RCC 7860 (cell line): ENCODE measurements at places on chromosomes 11 and 22.

GRCh38 chr11:1508986-1509385 is 22.4 kb upstream of the MOB2 start:
- DNase-seq, result no peak

- DNase-seq, result peak; percentile 33
These were observed 121.3 kb downstream of the APOL5 start for GRCh38 chr22:35838855-35839576.

- no peak for DNase-seq
These were observed 15.8 kb upstream of the CCDC188 start for GRCh38 chr22:20166703-20167102.

- DNase-seq, result no peak
These were observed 40.5 kb upstream of the RIC3 start for GRCh38 chr11:8209208-8209807.

DNA sequence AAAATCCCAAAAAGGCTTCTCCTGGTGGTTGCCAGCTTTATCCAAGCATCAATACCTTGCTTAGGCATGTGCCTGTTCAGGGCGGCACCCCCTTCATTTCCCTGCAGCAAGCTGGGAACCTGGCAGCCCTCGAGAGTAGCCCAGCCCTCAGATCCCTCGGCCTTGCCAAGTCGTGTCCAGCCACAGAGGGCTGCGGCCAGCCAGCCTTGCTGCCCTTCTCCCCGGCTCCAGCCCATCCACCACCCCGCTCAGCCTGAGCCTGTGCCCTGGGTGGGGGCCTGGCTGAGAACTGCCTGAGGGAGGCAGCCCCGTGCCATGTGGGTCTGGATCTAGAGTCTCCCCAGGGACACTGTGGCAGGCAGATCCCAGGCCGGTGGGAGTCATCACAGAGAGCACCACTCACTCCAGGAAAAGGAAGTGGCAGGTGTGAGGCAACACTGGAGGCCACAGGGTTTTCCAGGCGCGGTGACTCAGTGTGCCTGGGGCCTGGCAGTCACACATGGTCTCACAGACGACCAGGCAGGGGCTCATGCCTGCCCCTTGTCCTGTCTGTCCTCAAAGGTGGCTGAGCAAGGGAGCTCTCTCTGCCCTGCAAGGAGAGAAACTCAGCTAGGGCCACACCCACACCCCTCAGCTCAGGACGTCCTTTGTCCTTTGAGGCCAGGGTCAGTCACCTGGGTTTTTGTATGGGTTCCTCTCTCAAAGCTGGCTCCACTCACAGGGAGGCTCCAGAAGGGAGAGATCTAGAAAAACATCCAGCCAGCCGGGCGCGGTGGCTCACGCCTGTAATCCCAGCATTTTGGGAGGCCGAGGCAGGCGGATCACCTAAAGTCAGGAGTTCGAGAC is 12.2 kb upstream of the CDC42BPG start:
- peak; percentile 93 for DNase-seq

DNA sequence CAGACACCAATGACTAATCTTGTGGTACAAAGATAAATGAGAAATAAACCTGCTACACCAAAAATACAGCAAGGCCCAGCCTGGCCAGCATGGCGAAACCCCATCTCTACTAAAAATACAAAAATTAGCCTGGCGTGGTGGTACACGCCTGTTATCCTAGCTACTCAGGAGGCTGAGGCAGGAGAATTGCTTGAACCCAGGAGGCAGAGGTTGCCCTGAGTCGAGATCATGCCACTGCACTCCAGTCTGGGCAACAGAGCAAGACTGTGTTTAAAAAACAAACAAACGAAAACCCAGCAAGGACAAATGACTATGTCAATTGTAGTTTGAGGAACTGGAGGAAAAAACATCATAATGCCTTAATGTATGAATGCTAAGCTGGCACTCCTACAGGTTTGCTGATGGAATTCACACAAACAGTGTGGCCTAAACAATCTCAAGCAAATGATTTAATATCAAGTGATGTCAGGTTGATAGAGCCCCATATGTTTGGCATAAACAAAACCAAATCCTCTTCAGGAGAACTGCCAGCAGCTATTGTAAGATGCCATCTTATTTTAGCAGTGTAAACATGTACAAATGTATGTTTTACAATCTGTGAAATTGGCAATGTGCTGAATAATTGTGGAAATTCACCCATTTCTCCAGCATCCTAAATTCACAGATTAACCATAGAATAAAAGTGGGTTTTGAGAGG is 20.0 kb downstream of the MMP7 start:
- no peak for DNase-seq

DNA sequence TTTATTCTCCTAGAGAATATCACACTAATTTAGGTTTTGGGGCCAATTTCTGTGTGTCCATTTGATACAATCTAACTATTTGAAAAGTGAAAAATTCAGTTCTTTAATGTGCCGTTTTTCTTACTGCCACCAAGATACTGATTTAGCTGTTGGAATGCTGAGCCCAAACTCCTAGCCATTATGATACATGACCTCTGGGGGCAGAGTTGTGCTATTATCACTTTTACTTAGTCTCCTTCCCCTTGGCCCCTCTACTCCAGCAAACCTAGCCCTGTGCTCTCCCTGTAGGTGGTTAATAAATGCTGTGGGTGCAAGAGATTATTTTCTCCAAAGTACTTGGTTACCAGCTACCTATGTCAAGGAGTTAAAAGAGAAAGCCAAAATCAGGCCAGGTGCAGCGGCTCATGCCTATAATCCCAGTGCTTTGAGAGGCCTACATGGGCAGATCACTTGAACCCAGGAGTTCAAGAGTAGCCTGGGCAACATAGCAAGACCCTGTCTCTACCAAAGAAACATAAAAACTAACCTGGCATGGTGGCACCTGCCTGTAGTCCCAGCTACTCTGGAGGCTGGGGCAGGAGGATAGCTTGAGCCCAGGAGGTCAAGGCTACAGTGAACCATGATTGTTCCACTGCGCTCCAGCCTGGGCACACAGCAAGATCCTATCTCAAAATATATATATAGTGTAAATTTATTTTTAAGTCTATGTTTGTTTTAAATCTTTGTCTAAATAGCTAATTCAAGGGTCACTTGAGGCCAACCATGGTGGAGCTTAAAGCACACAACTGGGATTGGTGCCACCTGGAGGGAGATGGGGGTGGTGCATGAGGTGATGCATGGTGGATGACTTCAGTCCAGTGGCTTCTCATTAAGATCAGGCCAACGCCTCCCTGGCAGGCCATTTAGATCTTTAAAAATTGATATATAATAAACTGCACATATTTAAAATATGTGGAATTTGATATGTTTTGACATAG is 193.2 kb upstream of the PLET1 start:
- DNase-seq, result no peak

DNA sequence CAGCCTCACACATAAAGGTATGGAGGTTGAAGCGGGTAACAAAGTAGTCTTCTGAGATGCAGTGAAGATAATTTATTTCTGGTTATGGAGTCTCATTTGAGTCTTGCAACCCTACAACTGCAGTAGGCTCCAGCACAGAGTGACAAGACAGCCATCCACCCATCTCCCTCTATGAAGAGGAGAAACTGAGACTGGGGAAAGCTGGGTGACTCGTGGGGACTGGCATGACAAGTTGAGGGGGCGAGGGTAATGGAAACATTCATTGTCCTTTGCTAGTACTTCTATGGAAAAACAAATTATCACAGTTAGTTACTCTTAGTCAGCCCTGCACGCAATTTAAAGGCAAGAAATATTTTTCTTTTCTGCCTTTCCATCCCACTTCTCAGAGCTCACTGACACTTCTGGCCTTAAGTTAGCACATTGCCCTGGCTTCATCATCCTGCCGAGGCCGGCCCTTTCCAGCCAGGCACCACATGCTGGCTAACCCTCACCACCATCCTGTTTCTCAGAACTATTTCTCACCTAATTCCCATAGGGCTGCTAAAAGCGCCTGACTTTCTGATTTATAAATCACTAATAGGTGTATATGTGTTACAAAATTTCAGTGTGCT is 361.1 kb downstream of the ETS1 start:
- DNase-seq, result no peak

GRCh38 chr22:31139866-31140716 is at the start of gene PLA2G3:
Gene PLA2G3 (minus strand): TSS chr22:31140508. CDS start chr22:31140354, 154 bp downstream.
- no peak for DNase-seq

DNA sequence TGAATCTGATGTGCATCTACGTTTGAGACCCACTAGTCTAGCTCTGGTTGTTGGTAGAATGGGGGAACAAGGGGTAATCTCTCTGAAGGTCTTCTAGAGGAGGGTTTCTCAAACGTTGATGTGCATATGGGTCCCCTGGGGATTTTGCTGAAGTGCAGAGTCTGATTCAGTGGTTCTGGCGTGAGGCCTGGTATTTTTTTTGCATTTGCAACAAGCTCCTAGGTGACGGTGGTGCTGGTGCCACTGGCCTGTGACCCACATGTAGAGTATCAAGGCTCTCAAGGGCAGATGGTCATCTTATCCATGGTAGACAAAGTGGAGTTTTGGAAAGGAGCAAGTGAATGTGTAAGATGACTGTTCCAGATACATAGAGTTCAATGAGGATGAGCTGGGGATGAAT is 97.1 kb downstream of the CEP164 start:
- no peak for DNase-seq

- DNase-seq, result no peak
These were observed 761.1 kb upstream of the ARHGAP42 start for GRCh38 chr11:99925968-99926367.

GRCh38 chr11:74072721-74073120 is 63.8 kb upstream of the UCP3 start:
- DNase-seq, result no peak
